ENCODE measurements at places on chromosomes 11 and 22. TPM values are rescaled to one million over a fixed set of nuclear protein-coding genes. Genes with fewer than 3 reads are reported as not detected.

The MIAT gene
- 0.17 TPM for total RNA-seq

The LMNTD2 gene
- total RNA-seq: 0.60 TPM

The SHISA8 gene
- total RNA-seq: not detected

The MS4A3 gene
- not detected for total RNA-seq

The BAIAP2L2 gene
- total RNA-seq: 2.2 TPM

The MUC6 gene
- total RNA-seq: not detected

Data from pericardium fibroblast (primary cell).